Posterior vena cava (tissue), 2 donors: ENCODE measurements at places on chromosomes 12 and 14. TPM values are rescaled to one million over a fixed set of nuclear protein-coding genes. Genes with fewer than 3 reads are reported as not detected.

Gene PRICKLE1
- total RNA-seq = 19.4 TPM

Gene FLVCR2
- 4.8 TPM for total RNA-seq

Gene ERBB3
- 1.4 TPM for total RNA-seq

Gene PDZRN4
- total RNA-seq = 32.9 TPM

Gene ARID4A
- 26.3 TPM for total RNA-seq

Gene DAZAP2
- 156 TPM for total RNA-seq

Gene PRB2
- total RNA-seq = not detected

Gene LMNTD1
- not detected for total RNA-seq

Gene MIP
- total RNA-seq = not detected

DNA sequence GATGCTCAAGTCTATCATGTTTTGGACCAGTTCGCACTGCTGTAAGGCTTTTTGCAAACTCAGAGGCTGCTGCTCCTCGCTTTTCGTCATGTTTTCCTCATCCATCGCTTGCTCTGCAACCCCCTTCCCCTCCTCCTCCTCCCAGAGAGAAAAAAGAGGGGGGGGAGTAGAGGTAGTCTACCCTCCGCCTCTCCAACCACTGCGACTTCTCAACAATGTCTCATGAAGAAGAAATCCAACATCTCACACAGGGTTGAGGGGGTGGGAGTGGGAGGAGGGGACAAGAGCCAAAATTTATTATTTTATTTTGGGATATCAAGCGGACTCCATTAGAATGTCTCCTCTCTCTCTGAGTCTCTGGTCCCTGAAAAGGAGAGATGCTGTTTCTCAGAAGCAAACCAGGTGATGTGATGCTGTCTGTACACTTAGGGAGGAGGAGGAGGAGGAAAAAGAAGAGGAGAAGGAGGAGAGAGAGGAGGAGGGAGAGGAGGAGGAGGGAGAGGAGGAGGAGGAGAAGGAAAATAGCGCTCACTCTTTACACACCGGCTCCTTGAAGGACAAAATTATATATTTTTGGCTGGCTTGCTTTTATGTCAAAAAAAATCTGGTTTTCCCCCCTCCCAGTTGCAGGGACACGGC lies 520 bp downstream of the KSR2 start:
- DNase-seq = no peak

DNA sequence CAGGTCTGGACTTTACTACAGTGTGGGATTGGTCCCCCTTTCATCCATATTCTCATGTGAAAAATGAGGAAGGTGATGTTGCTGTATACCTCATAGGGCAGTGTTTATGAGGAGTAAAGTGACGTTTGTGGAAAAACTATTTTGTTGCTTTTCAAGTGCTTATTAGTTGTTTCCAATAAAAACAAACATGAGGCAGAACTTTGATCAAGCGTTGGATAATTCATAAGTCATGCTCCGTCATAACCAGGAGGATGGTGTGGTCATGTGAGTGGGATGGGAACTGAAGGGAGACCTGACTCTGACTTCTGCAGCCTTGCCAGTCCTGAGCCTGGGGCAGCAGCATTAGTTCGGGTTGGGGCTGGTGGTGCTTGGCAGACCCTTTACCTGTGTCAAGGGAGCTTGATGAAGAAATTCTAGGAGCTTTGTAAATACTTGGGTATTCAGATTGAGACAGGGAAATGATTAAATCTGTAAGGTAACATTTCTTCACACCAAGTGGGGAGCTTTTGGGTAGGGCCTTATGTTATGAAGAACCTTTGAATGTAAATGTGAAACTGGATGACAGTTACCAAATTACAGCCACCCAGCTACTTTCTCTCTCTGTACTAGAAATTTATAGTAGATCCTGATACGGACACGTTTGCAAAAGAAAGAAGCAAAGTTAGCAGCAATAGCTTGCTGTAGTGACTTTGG lies 462.4 kb upstream of the RGS6 start:
- DNase-seq = no peak

DNA sequence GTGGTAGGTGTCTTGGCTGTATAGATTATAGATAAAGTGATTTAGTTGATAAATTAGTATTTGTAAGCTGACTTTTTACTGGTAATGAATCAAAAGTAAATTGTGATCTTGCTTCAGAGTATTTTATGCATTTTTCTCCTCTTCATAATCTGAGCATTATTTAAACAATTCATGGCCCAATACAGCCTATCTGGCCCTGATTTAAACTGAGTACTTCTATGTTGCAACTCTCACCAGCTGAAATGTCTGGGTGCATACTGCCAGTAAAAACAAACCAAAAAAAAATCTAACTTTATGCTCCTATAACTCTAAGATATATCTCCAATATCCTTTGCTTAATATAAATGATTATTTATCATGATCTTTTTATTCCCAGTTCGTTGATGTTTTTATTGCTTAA lies 86.6 kb downstream of the MIA2 start:
- DNase-seq = no peak

GRCh38 chr12:90576707-90577106 lies 378.3 kb downstream of the CCER1 start:
- DNase-seq = no peak

DNA sequence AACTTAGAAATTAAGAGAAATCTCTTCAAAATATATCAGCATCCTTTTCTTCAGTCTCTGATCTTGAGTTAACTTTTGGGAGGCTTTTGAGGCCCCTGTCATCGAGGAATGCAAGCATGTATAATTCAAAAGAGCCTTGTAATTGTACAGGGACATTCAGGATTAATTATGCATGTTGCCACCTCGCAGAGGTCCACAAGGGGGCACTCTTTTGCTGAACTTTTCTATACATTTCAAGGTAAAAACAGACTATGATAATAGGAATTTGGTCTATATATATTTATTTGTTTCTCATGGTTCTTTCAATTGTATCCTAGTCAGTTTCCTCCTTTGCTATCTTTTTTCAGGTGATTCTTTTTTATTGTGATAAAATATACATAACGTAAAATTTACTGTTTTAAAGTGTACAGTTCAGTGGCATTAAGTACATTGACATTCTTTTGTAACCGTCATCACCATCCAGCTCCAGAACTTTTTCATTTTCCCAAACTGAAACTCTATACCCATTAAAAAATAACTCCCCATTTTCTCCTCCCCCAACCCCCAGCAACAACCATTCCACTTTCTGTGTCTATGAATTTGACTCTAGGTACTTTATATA lies 47.0 kb upstream of the SLC2A13 start:
- peak; percentile 79 for DNase-seq

- no peak for DNase-seq
These were observed 637.0 kb upstream of the TBX3 start for GRCh38 chr12:115320967-115321366.

- no peak for DNase-seq
These were observed 58.7 kb downstream of the LRRC74A start for GRCh38 chr14:76884853-76885276.

GRCh38 chr12:7637615-7638014 lies 28.1 kb downstream of the APOBEC1 start:
- DNase-seq = no peak

- no peak for DNase-seq
These were observed 35.0 kb downstream of the TGFB3 start for GRCh38 chr14:75946785-75947184.

DNA sequence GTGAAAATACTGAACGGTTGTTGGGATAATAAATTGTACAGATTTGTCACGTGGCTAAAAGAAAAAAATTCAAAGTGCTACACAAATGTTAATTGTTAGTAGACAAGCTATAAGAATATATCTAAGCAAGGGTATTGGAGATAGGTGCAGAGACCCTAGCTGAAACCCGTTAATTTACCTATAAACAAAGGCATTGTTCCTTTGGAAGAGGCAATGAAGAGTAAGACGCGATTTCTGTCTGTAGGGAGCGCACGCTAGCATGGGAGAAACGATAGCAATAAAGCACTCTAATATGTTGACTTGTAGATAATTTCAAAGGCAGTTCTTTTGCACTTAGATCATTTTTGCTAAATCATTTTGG lies 565 bp downstream of the CCDC77 start:
- DNase-seq = no peak

DNA sequence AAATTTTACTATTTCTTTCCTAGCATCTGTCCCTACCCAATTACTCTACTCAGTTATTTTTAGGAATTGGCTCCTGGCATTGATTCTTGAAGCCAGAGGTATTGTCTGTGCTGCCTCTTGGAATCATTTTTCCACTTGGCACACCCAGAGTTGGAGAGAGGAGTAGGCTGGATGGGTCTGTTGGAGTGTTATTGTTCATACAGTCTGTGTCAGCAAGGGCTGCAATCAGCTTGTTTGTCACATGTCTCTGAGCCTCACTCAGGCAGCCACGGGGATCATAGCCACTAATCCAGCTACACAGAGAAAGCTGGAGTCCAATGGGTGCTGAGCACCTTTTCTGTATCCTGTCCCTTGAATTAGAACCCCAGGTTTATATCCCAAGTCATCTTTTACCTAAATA lies 176.0 kb upstream of the DYRK2 start:
- no peak for DNase-seq

- no peak for DNase-seq
These were observed 42.8 kb upstream of the CRADD start for GRCh38 chr12:93634416-93634815.

DNA sequence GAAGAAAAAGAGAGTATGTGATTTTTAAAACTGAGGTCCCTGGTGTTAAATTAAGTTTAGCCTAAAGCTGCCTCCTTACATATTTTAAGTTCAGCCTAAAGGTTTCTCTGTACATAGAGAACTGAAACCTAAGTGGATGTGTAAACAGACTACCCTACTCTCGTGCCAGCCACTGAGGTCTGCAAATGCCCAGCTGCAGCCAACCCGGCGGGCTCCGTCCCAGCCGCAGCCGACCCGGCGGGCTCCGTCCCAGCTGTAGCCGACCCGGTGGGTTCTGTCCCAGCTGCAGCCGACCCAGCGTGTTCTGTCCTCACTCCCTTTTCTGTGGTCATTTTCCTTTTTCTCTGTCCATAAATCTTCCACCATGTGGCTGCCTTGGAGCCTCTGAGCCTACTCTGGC lies 97.2 kb upstream of the SFSWAP start:
- DNase-seq = no peak

DNA sequence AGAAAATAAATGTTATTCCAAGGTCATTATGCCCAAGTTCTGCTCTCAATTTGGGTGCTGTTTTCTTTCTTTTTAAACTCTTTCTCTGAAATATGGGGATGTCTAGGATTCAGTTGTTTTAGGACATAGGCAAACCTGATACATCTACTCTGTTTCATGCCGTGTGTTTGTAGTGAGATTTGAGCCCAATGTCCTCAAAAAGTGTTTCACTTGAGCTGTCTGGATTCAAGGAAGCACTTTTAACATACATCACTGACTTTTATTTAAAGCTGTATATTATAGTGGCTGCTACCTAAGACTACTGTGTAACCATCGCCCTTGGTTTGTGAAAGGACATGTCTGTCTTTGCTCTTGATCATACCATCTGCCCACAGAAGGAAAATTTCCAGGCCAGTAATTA lies 709.3 kb upstream of the STXBP6 start:
- DNase-seq = no peak

DNA sequence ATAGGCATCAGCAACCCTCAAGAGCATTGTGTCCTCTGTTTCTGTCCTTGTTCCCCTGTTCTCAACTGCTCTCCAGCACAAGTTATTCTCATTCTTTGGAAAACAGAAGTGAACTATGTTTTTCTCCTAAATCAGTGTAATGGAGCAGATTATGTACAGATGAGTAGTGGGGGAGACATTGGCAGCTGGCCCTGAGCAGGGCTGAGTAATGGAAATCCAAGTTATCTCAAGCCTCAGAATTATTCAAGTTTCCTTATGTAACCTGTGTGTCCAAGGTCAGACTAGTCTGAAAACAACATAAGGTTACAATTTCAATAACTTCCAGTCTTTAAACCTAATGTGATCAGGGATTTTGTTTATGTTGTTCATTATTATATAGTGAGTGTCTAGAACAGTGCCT lies 116.1 kb upstream of the FUT8 start:
- no peak for DNase-seq
